ENCODE measurements at places on chromosomes 4 and X. TPM values are rescaled to one million over a fixed set of nuclear protein-coding genes. Genes with fewer than 3 reads are reported as not detected.
A peak's percentile ranks its signal among the peaks of the same experiment; 100 is the strongest.

The MID1IP1 gene
- total RNA-seq, result 100 TPM

The ARHGAP4 gene
- 37.8 TPM for total RNA-seq

The PDE5A gene
- 15.7 TPM for total RNA-seq

The CNKSR2 gene
- 38.0 TPM for total RNA-seq

The HHIP gene
- total RNA-seq, result 2.7 TPM

The DDX60 gene
- total RNA-seq, result 4.1 TPM

The LUZP4 gene
- total RNA-seq, result not detected

GRCh38 chrX:21656587-21657317, 1.4 kb downstream of the KLHL34 start:
- DNase-seq, result no peak

DNA sequence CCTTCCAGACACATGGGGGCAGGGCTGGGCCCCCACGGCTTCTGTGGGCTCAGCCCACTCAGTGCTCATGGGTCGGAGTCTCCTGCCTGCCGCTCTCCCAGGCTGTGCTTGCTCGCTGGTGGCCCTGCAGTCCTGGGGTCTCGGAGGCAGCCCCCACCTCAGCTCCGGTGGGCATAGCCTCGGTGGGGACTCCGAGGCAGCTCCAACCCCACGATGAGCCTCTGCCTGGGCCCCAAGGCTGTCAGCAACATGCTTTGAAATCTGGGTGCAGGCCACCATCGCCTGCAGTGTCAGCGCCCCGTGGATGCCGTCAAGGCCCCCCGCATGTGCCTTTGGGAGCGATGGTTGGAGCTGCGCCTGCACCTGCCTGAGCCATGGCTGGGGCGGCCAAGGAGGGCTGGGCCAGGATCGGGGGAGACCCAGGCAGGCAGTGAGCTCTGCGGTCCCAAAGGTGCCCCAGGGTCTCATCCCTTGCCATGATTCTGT, 30.2 kb upstream of the SPON2 start:
- no peak for DNase-seq

DNA sequence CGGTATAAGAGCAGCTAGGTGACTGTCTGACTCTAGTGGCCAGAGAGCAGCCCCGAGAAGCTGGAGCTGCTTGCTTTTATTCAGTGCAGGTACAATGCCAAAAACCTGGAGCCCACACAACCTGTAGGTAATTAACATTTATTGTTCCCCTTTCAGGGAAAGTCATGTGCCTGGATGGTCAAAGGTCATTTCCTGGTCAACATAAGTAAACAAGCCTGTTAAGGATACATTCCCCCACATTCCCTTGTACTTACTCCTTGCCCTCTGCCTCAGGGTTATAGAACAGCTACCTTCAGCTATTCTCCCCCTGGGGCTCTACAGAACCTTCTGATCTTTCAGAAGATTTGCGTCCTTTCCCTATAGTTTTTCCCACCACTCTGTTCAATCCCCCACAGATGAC, 253.4 kb downstream of the TMA16 start:
- no peak for DNase-seq

GRCh38 chrX:14355556-14355955, 173.8 kb upstream of the GLRA2 start:
- DNase-seq, result no peak

DNA sequence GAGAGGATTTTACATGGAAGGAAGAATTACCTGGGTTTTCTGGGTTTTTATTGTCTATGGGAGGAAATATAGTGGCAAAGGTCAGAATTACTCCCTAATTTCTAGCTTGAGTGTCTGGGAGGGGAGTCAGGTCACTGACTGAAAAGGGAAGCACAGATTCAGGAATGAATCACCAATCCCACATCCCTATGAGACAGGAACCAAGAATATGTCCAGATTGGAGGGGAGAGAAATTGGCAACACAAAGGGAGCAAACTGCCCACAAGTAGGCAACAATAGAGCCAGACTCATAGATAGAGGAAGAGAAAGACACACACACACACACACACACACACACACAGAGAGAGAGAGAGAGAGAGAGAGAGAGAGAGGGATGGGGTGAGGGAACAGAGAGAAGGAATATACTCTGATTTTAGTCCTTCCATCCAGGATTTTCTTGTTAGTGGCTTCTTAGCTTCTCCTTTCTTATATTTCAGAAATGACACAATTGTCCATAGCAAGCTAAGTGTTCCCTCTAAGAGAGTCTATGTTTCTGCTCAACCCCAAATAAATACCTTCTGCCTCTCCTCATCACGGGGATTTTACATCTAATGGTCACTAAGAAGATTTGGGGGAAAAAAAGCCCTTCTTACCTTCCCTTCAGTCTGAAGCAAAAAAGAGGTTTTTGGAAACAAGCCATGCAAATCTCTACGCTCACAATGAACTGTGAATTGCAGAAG, 12.0 kb downstream of the P2RY10 start:
- no peak for DNase-seq

DNA sequence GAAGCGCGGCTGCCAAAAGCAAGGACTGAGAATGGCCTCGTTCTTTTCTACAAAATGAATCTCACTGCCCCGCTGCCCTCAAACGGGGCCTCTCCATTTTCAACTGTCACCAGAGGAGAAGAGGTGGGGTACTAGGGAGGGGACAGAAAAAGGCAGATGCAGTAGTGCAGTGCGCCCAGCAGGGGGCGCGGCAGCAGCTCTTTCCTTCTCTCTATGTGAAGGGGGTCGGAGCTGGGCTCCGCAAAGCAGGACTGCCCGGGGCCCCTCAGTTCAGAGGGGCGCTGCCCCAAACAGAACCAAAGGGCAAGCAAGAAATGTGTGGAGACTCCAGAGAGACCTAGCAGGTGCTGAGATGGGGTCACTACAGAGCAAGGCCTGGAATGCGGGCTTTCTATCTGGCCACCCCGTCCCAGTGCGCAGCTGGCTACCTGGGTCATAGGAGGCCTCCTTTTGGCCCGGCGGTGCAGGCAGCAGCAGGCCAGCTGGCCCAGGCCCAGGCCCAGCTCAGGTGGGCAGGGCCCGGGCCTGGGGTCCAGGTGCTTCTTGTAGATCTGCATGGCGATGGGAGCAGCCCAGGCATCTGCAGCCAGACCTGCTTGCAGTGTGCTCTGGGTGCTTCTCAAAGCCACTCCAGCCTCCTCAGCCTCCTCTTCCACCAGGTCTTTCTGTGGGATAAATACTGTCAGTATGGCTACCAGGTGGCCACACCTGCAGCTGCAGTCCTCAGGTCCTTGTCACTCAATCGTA, 5.9 kb downstream of the IRAK1 start:
- peak; percentile 63 for DNase-seq

GRCh38 chr4:27068151-27068867, 207.7 kb downstream of the STIM2 start:
- no peak for DNase-seq

GRCh38 chrX:140141444-140142029, 176.2 kb upstream of the CXorf66 start:
- no peak for DNase-seq

DNA sequence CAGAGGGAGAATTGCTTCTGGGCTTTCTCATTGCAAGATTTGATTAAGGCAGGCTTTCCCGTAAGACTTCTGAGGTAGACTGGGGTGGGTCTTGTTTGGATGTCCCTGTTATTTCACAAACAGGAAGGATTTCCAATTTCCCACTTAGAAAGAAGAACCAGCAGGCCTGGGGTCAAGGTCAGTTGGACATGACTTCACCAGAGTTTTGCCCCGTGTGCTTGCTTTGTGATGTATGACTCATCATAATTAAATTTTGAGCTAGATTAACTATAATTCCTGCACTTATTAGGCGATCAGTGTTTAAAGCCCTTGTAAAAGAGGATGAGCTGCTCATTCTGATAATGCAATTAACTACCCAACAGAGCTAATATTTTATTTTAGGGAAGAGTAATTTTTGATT, 32.8 kb upstream of the ARHGAP36 start:
- DNase-seq, result no peak

- DNase-seq, result no peak
Measured at GRCh38 chr4:62260254-62260653, 1060.1 kb downstream of the ADGRL3 start.

DNA sequence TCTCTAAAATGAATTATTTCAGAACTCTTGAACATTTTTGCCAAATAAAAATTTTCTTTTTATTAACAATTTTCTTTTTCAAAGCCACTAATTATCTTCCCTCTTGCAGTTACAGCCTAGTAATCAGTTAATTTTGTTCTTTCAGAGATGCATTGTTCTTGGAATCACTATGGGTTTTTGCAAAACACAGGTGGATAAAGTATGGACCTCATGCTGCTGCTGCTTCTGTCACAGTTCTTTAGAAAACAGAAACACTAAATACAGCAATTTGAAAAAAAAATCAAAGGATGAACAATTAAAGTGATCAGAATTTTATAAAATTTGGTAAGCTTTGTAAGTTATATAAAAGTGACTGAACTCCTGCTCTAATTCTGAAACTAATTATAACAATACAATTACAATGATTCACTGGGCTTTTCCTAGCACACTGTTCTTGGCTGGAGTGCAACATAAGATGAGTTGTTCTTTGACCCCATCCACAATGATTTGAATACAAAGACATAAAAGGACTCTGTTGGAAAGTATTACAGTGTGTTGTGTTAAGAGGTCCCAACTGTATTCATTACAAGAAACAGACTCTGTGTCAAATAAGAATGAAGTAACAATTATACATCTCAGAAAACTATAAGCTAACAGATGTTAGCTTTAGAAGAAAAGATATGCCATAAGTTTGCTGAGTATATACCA, 59.4 kb upstream of the GK2 start:
- no peak for DNase-seq

DNA sequence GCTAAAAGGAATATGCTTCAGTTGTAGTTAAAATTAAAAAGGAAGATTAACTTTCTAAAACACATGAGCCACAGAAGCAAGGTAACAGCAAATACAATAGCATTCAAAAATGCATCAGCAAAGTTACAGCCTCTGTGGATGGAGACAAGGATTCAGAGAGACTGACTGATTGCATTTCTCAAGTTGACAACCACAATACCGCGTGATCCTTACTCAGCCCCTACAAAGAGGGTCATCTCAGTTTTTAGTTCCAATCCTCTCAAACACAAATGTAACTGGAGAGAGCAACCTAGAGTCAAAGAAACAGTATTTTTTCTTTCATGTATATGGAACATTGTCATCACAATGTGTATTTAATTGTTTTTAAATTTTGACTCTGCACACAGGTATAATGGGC, 14.2 kb upstream of the C1QTNF7 start:
- DNase-seq, result no peak

DNA sequence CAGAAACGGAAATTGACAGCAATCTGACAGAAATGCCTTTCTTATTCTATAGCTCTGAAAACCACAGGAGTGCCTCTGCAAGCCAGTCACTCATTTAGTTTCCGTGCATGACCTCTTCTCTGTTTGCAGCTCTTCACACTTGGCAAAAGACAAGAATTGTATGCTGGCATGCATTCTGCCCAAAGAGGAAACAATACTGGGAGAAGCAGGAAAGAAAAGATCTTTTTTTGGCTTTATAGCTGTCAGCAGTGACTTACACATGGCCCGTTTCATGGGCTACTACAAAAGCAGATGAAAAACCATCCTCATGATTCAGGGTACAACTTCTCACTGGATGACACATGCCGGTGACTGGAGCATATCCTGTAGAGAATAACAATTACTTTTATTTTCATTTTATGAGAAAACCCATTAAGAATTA, 249.4 kb downstream of the ADAMTS3 start:
- no peak for DNase-seq

DNA sequence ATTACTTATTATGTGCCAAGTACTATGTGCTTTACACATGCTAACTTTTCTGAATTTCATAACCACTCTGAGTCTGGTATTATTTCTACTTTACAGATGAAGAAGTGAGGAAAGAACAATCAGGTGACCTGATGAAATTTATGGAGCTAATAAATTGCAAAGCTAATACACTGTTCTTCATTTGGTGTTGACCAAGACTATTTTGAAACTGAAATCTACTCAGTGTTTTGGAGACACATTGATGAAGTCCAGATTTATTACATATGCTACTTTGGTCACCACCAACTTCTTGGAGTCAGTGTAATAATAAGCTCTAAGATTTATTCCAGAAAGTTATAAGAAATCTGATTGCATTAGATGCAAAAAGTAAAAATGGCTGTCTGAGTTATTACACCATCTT, 637.9 kb downstream of the FAT4 start:
- no peak for DNase-seq

DNA sequence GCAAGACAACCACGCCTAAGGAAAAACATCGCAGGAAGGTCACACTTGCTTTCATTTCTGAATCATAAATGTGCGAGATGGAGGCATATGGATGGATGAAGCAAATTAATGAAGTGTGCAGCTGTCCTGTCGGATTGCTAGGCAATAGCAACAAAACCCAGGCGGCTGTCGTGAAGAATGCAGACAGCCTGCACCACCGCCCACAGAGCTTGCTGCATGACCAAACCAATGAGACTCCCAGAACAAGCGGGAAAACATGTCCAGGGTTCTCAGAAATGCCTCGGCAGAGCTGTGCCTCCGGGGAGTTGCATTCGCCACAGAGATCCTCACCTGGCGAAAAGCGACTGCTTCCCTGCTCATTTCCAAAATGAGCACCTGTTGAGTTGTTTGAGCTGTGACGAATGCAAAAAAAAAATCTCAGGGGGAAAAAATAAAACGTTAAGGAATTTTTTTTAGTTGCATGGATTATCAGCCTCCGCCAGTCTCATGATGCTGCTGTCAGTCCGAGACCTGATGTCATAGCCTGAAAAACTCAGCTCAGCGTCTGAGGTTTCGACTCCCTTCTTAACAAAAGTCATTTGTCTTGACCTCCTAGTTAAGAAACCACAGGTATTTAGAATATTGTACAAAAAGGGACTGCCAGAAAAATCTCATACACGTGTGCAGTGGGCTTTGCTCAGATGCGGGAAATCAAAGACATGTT, 155.5 kb upstream of the MXRA5 start:
- no peak for DNase-seq

- DNase-seq, result no peak
Measured at GRCh38 chr4:137597752-137598430, 65.6 kb upstream of the PCDH18 start.

Measured in H9 (cell line).